ENCODE measurements at places on chromosomes 6 and 20.

GRCh38 chr6:90233994-90234393 is 62.6 kb downstream of the BACH2 start:
- DNase-seq: no peak

- no peak for DNase-seq
Observed at GRCh38 chr6:33185190-33185589, 7.1 kb downstream of the COL11A2 start.

DNA sequence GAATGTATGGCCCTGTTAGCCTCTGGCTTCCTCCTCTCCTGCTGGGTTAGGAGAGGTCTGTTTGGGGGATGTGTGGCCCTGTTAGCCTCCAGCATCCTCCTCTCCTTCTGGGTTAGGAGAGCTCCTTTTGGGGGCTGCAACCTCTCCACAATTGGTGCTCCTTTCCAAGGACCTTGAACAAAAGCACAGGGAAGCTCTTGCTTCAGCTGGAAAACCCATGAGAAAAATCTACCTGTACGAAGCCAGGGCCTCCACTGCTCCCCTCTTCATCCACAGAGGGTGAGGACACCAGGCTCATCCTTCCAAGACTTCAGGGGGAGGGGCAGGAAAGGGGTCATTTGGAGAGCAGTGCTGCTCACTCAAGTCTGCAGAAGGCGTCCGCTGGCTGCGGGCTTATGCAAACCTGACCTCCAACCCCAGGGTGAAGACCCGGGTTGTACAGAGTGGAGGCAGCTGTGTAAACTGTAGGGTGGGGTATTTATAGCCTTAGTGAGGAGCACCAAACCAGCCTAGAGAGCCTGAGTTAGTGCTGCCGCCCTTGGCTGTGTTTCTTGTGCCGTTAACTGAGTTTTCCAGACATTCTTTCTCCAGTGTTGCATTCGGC is 62.1 kb downstream of the SLC24A3 start:
- no peak for DNase-seq

DNA sequence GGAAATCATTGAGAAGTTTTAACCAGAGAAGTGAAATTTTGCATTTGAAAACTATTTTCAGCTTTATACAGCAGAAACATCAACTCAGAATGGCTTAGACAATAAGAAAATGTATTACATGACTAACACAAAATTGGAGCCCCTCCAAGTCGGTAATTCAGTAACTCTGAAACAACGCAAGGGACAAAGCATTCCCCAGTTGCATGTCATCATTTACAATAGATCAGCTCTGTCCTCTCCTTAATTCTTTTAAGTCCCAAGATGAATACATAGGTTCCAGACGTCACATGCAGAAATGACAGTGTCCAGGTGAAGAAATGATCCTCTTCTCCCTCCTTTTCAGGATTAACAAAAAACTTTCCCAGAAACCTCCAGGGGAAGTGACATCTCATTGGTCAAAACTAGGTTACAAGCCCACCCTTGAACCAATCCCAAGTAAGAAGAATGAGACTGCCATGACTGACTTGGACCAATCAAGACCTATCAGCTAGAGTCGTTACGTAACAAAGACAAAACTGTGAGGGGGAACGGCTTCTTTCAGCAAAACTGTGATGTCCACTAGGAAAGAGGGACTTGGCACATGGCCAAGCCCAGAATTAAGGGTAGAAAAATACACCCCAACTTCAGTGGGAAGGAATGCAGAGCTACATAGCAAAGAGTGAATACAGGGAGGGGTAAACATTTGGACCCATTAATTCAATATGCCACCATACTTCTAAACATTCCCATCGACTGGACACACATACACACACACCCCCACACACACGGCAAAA is 149.8 kb upstream of the PRND start:
- no peak for DNase-seq

DNA sequence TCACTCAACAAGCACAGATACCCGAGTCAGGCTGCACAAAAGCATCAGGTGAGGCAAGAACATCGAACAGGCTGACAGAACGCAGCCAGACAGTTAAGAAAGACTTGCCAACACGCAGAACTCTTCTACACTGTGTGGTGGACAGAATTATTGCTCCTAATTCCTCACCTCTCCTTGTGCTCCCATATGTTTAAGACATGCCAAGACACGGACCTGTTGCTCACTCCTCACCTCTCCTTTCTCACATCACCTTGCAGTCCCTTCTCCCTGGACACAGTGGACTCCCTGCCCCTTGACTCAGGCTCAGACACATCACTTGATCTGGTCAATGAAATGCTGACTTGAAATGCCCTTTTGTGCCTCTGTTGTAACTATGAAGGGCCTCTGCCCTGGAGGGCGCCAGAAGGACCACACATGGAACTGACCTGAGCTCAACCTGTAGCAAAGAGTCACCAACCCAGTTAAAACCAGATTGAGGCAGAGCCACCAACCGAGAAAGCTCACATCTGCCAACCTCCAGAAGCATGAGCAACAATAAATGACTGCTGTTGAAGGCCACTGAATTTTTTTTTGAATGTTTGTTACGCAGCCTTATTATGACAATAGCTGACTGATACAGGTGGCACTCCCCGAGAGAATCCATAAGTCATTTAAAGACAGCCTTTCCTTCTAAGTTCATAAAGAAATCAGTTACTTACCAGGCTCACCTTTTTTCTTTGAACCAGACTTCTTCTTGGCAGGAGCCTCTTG is 24.0 kb downstream of the RRBP1 start:
- no peak for DNase-seq

DNA sequence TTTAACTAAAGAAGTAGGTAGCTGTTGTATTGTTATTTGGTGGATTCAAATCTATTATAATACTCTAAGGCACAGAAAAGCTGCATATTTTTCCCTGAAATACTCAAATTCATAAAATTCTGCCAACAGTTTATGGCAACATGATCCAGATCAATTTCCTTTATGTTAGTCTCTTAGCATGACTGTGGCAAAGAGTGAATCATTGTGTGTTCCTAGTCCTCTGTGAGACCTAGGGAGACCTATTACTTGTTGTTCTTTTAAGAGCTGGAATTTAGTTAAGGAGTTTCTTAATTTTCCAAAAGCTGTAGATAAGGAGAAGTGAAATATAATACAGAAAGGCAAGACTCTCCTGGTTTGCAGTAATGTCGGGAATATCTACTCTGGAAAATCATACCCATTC is 149.6 kb downstream of the RIMS1 start:
- DNase-seq: no peak

Data from T1000 (cell line).